ENCODE measurements at places on chromosomes 11 and 22.

DNA sequence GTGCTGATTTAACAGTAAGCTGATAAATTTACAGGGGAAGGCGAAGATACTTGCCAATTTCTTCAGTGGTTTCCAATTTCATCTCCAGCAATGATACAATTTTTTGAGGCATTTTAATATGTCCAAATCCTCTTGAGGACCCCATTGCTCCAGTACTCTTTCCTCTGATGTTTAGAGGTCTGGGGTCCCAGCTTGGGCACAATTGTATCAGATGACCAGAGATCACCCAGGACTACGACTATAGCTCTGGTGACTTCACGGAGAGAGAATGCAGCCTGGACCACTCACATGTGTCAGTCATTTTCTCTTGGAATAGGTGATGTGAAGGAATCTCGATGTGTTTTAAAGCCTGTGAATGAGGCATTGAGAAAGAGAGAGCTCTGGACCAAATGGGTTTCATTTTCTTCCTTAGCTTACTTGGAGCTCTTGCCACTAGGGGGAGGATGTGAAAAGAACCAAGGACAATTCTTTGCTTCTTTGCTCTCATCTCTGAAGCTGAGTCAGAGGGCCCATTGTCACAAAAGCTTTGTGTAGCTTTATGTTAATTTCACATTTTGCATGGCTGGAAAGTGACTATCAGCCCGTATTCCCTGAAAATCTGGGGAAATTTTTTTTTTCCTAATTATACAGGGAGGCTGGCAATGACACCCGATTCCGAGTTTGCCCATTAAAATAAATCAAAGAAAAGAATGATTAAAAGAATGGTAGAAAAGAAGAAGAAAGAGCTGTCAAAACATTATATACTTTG, 6.7 kb upstream of the CCDC90B start:
- no peak for DNase-seq

DNA sequence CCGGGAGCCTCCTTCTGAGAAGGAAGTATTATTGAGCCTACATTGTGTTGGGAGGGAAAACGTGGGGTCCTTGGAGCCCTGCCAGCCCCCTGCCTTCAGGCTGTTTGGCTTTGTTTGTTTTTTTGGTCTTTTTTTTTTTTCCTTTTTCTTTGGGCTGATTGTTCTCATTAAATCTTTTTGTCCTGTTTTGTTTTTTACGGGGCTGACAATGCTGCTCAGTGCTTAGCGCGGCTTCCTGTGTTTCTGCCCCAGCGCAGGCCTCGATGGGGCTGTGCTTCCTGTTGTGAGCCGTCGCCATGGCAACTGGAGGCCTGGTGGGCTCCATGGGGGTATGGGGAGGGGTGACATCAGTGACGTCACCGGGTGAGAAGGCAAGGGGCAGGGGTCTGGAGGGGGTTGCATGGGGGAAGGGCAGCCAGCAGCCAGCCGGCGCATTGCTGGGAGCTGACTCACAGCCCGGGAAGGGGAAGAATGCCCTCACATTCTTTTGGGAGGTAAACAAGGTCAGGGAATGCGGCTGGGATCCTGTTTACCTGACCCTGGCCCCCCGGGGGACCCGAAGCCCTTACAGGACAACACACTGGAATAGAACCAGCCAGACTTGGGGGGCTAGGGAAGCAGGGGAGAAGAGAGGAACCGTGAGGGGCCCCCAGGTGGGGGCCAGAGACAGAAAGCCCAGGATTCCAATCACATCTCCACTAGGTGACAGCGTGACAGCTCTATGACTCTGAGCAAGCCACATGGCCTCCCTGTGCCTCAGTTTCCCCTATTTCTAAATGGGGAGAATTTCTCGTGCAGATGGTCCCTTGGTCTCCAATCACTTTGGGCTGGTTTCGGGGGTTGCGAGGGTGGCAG, 22.2 kb upstream of the CBX7 start:
- DNase-seq = no peak

DNA sequence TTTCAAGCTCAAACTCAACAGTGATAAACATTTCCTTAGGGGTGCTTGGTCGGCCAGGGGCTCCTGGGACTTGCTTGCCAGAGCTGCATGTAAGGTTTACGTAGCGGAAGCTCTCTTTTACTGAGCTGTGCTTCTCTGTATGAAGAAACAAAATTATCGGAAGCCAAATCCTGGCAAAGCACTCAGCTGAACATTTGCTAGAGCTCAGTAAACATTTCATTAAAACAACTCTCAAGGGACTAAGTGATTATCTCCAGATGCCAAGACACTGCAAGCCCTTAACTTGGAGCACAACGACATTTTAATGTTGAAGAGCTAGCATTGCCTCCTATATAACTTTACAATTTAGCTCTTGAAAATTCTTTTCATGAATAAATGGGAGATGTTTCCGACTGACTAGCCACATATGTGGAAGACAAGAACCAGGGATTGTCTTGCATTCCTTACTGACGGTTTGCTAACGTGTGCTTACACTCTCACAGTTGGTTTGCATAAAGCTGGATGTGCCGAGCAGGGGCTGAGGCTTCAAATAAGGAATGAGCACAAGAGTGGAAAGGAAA, 43.4 kb downstream of the SCUBE2 start:
- no peak for DNase-seq

- DNase-seq = no peak
Measured at GRCh38 chr11:57515332-57516060, at the start of gene SLC43A1. TSS of gene SLC43A1 (minus strand) at chr11:57515702. CDS start at chr11:57514111, 1,591 bp downstream.

DNA sequence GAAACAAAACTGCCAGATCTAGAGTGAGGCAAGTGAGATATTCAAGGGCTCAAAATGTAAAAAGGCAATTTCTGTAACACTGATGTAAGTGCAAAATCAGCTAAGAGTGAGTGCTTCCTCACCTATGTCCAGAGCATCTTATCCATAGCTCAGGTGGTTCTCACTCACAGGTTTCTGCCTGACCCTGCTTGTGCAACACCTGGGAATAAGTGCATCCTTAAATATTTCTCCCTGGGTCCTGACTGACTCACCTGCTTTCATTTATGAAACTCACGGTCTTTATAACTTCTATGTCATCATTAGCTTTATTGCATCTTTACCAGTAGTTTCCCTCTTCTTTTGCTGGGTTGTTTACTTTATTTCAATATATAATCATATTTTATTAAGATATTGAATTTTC, 260.6 kb downstream of the CNTN5 start:
- no peak for DNase-seq

GRCh38 chr11:35011944-35012343, 95.5 kb downstream of the PDHX start:
- no peak for DNase-seq

DNA sequence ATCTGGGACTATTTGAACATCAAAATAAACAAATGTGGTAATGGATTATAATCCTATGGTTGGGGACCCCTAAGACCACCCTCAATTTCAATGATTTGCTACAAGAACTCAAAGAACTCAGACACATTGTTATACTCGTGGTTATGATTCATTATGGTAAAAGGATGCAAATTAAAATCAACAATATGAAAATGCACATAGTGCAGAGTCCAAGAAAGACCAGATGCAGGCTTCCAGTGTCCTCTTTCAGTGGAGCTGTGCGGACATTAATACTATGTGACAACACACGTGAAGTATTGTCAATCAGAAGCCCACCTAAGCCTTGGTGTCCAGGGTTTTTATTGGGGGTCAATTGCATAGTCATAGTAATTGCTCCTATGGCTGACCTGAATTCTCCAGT, 9.2 kb upstream of the QSER1 start:
- no peak for DNase-seq

GRCh38 chr11:96228473-96228891, 114.5 kb downstream of the MAML2 start:
- DNase-seq = no peak

- DNase-seq = no peak
Measured at GRCh38 chr11:44065161-44065661, 859 bp upstream of the ACCS start.

DNA sequence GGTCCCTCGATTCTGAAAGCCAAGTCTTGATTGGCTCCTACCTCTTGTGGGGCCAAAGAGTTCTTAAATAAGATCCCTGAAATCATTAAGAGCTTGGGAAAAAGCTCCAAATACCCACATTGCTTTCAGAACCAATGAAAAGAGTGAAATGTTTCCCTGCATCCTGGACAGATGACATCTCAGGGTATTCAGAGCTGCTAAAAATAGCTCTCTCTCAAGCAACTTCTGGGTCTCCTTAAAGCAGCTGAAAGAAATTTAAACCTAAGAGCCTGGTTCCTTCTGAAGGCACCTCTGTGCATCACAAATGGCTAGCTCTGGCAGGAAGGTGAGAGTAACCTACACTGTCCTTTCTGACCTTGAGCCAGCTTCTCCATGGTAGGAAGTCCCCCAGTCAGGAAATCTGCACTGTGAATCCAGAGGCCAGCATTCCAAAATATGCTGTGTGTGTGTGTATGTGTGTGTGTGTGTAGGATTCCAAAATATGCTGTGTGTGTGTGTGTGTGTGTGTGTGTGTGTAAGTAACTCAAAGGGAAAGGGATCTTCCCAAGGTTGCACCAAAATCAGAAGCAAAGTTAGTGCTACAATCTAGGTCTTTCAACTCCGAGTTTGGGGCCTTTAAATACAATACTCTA, 50.1 kb downstream of the RELT start:
- DNase-seq = no peak

DNA sequence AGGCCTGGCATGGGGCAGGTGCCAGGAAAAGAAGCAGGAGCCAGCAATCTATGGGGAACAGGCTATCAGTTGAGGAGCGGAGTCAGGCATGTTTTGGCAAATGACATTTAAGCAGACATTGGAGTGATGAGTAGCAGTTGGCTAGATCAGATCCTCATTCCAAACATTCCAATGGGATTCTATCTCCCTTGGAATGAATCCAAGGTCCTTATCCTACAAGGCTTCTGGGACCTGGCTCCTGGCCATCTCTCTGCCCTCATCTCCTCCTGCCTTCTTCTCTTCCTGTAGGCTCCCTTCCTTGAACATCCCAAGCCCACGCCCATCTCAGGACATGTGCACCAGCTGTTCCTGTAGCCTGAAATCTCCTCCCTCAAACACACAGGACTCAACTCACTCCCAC, 1074.5 kb downstream of the TBC1D22A start:
- DNase-seq = no peak

- no peak for DNase-seq
Measured at GRCh38 chr11:119806064-119806915, 77.3 kb upstream of the NECTIN1 start.

DNA sequence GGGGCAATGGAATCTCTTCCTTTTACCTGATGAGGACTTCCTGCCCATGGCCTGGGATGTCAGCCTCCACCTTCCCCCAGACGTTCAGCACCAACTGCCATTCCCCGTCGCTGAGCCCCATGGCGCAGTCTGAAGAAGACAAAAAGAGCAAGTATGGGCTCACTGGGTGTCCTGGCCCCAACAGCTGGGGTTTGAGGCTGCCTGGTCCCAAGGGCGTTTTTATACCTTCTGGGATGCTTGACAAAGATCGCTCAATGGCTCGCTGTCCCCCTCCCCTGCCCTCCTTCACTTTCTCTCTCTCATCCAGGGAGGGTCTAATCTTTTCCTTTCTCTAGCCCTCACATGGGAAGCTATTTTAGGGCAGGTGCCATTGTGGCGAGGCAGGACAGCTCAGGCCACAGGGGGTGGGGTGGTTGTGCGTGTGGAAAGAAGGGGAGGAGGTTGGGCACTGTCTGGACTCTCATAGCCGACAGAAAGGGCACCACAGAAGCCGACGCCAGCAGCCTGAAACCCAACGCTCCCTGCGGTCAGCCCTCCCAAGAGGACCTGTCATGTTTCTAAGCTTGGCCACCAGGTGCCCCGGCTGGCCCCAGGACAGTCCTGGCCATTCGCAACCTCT, at the start of gene MB:
TSS of gene MB (minus strand) at position 193 of the 619 bp plus-strand sequence. CDS start at position 121, 72 bp downstream.
- no peak for DNase-seq

- no peak for DNase-seq
Measured at GRCh38 chr11:124394408-124394807, 4.4 kb downstream of the OR8B3 start.

- DNase-seq = no peak
Measured at GRCh38 chr22:44005524-44005923, 18.6 kb upstream of the PARVB start.

DNA sequence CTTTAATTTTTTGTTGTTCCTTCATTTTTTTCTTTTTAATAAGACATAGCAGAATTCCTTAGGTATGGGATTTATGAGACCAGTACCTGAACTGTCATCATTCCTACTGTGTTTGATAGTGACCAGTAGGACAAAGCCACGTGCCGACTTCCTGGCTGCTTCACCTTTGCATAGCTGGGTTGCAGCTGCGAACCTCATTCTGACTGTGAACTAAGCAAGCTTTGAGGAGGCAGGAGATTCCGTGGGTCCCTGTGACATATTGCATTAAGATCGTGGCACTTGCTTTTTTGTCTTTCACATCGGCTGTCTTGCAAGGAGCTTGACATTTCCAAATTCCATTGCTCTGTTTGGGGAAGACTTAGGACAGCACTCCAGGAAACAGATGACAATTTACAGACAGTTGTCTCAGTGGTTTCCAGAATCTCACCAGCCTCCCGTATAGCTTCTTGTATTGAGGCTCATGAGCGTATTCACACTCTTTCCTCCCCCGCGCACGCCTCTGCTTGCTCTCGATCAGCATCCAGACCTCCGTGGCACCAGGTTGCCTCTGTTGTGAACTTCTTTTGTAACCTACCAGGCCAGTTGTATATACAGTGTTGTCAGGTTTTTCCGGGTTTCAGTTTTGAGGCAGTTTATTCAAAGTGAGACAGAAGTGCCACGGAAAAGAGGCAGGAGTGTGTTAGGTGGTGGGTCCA, 101.7 kb downstream of the CWC15 start:
- DNase-seq = no peak

- DNase-seq = no peak
Measured at GRCh38 chr11:120304526-120304925, 20.6 kb upstream of the TLCD5 start.

- no peak for DNase-seq
Measured at GRCh38 chr22:27218012-27218920, 560.9 kb downstream of the MIAT start.

- no peak for DNase-seq
Measured at GRCh38 chr11:134501406-134502152, 89.5 kb upstream of the B3GAT1 start.

GRCh38 chr11:65553301-65554001, 4.7 kb downstream of the LTBP3 start:
- no peak for DNase-seq

DNA sequence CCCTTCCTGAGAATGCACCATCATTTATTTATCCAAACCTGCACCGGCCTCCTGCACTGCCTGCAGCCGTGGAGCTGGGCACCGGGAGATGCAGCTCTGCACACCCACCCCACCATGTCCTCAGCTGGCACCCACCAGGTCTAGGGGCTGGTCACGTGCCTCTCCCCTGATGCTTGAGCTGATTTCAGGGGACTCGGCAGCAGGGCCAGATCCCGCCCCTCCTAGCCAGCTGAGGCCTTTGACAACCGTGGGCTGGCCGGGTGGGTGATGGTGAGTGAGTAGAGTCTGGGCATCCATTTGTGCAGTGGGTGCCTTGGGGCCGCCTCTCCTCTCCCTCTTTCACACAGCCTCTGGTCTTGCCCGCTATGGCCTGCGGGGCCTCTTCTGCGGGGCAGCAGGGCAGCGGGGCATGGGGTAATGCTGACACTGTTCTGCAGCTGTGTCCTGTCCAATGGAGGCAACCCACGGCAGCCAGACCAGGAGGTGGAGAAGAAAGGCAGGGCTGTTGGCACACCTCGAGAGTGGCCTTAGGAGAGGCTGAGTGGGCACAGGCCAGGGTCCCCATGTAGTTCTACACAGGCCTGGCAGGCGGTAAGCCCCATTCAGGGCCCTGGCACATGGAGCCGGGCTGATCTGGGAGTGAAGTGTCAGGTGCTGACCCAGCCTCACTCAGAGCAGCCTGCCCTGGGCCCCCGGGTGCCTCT, 38.5 kb upstream of the PRODH start:
- no peak for DNase-seq

- no peak for DNase-seq
Measured at GRCh38 chr22:43216738-43217137, 29.8 kb upstream of the TTLL12 start.

- no peak for DNase-seq
Measured at GRCh38 chr11:58070585-58070984, 39.8 kb downstream of the OR6Q1 start.
